ENCODE measurements at places on chromosomes 12 and 14.

GRCh38 chr12:132489078-132489601 lies 811 bp upstream of the FBRSL1 start:
- peak; percentile 22 for DNase-seq

DNA sequence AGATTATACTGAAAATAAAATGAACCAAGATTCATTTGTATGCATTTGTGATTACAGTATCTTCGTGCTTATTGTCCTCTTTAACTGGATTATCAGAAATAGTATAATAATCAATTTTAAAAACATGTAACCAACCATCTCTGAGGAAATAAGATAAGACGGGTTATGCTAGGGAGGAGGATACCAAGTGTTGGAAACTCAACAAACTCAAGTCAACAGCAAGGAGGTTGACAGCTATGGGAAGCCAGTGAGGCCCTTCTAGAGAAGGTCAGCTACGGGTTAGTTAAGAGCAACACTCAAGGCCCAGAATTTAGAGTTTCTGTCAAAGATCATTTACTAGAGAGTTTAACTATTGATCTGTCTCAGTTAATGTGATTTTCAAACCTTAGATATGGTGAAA lies 137.2 kb downstream of the PDZRN4 start:
- DNase-seq, result no peak

GRCh38 chr12:92049403-92049802 lies 96.2 kb downstream of the BTG1 start:
- no peak for DNase-seq

DNA sequence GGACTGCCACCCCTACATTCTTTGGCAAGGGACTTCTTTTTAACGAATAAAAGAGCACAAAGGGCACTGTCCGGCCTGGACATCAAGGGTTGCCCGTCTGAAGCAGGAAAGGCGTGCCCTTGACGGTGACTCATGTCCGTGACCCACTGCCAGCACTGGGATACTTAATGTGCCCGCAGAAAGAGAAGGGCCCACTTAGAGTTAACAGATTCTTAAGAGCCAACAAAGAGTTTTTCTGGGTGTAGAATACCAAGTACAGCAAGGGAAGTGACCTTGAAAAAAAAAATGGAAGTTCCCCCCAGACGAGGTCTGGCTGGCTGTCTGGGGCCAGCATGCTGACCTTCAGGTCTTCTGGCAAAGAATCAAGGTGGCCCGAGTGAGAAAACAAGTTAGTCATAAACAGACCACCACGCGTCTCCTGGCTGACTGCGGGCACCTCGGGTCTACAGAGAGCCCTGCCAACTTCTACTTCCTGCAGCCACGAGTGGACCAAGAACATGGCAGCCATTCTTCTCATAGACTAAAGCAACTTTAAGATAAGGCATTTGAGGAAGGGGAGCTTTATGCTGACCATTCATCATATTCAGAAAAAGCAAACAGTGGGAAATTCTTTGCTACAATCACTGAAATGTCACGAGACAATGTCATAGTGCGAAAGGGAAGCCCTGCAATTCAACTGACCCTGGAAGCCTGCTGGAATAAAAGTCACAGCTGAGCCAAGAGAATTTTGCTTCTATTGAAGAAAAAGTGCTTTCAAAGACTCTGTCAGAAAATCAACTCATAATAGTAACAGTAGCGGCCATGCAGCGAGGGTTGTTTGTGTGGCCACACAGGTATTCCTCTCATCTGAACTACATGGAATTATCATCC lies 10.5 kb upstream of the SELPLG start:
- no peak for DNase-seq

DNA sequence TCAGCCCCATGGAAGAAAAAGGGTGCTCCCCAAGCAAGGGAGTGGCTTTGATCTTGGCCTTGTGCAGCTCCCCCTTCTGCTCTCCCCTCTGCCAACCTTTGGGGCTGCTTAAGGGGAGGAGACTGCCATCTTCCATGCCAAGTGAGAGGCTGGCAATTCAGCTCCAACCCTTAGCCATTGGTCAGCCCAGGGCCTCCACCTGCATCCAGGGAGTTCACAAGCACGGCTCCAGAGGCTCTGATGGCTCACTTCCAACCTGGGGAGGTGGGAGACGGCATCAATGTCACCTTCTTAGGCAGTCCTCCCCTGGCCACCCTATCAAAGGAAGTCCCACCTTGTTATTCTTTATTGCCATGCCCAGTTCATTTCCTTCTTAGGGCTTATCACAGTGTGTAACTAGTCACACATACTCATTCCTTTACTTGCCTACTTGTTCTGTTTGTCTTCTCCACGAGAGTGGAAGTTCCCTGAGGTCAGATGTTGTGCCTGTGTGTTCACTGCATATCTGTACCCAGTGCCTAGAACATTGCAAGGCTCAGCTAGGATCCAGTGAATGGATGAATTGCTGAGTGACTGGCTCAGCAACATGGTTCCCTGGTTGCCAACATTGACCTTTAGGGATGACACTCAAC lies 5.0 kb downstream of the HDAC7 start:
- DNase-seq, result no peak

GRCh38 chr12:19988948-19989347 lies 379.4 kb upstream of the PDE3A start:
- no peak for DNase-seq

DNA sequence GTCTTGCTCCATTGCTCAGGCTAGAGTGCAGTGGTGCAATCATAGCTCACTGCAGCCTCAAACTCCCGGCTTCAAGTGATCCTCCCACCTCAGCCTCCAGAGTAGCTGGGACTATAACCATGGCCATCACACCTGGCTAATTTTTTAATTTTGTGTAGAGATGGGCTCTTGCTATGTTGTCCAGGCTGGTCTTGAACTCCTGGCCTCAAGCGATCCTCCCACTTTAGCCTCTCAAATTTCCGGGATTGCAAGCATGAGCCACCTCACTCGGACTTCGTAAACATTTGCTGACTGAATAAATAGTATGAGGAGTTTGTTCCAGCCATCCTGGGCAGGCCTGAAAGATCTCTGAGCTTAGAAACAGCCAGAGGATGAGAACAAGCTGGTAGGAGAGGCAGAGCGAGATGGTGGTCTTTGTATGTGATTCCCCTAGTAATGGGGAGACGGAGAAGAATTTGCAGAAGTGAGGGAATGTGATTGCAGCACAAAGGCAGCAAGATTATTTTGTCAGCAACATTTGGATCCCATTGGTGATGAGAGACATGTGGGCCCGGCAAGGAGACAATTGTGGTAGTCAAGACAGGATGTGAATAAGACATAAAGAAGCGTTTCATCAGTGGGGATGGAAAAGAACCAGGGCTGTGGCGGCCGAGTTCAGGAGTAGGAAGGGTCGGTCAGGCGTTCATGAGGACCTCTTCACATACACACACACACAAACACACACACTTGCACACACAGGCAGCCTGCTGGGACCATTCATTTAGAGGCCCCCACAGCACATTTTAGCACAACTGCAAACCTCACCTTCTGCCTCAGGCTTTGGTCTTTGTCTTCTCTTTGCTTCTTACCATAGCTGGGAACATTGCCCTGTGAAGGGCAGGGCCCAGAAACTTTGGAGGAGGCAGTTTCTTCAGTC lies 155.5 kb downstream of the ZFP36L1 start:
- no peak for DNase-seq

DNA sequence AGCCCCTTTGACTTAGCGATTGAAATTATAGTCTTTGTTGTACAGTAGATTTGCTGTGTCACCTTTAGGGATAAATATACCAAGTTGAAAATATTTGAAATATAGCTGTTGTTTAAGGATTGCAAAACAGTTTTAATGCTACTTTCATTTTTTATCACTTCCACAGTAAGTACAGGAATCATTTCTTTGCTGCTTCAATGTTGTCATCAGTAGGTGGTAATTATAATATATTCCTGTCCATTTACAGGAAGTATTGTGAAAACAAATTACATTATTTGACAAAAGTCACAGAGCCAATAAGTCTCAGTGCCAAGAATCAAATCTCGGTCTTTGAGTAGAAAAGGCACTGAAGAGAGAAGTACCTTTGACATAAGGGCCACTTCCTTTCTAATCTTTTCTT lies 342.6 kb upstream of the RGS6 start:
- DNase-seq, result no peak
